ENCODE measurements at places on chromosomes 5 and 9.

DNA sequence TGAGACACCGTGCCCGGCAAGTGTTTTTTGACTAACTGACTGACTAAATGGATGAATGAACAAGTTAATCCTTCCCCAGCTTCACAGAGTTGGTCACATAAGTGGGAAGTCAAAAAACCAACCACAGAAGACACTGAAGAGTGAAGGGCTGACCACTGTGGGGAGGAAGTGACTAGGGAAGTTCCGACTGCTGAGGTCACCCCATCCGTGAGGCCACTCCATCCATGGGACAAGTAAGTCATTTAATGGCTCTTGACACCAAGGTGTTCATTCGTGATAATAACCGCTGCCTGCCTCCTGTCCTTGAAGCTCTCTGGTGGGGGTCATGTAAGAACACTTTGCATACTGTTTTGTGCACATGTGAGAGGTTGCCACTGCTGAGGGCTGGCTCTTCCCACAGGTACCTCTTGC lies 22.2 kb upstream of the CXCL14 start:
- DNase-seq: no peak

DNA sequence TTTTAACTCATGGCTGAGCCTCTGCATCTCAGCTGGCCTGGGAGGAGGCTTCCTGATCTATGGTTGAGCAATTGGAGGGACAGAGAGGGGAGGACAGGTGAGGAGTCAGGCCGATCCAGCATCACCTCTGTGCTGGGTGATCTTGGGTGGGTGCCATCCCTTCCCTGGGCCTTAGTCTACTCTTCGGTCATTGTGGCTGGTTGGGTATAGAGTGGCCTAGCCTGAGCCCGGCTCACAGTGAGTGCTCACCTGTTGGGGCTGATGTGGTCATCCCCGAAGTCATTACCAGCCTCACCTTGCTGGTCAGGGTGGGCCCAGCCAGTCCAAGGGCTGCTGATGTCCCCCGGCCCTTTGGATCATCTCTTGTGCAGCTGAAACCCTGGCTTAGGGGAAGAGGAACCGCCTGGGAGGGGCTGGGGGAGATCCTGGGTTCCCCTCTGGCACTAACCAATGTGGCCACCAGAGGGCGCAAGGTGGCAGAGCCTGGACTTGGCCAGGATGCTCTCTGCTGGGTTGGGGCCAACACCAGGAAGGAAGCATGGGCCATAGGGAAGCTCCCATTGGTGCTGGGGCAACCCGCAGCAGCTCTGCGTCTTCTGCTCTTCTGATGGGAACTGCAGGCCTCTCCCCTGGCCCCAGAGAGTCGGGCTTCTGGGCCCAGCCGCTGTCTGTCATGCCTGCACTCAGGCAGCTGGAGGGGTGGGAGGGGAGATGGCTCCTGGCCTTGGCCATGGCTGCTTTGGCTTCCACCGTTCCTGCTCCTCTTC lies 17.3 kb upstream of the ODF2 start:
- DNase-seq: peak; percentile 53

GRCh38 chr9:127112056-127112455 lies 10.4 kb downstream of the ANGPTL2 start:
- DNase-seq: no peak

DNA sequence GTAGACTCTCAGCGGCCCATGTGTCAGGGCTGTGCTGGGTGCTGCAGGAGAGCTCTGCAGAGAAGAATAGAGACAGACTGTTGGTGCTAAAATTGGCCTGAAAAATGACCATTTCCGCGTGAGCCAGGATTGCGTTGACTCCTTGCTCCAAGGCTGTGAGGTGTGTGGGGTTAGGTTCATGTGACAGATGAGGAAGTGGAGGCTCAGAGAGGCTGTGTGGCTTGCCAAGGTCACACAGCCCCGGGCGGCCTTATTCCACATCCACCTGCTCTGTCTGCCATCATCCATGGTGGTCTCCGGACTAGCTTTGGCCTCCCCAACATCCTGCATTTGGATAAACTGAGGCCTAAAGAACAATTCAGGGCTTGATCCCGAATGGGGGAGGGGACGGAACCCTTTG lies 15.2 kb downstream of the NEK6 start:
- DNase-seq: no peak

- no peak for DNase-seq
These were observed 590.7 kb downstream of the RAB3C start for GRCh38 chr5:59173578-59173977.

GRCh38 chr5:171805746-171806145 lies 20.1 kb downstream of the SMIM23 start:
- no peak for DNase-seq

- peak; percentile 57 for DNase-seq
These were observed 89.2 kb upstream of the PRLR start for GRCh38 chr5:35319333-35320002.

DNA sequence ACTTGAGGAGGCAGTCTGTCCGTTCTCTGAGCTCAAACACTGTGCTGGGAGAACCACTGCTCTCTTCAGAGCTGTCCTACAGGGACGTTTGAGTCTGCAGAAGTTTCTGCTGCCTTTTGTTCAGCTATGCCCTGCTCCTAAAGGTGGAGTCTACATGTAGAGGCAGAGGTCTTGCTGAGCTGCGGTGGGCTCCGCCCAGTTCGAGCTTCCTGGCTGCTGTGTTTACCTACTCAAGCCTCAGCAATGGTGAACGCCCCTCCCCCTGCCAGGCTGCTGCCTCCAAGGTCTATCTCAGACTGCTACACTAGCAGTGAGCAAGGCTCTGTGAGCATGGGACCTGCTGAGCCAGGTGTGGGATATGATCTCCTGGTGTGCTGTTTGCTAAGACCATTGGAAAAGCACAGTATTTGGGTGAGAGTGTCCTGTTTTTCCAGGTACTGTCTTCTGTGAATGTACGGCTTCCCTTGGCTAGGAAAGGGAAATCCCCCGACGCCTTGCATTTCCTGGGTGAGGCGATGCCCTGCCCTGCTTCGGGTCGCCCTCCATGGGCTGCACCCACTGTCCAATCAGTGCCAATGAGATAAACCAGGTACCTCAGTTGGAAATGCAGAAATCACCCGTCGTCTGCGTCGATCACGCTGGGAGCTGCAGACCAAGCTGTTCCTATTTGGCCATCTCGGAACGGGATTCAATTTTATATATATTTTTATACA lies 58.5 kb downstream of the CNTRL start:
- DNase-seq: no peak

DNA sequence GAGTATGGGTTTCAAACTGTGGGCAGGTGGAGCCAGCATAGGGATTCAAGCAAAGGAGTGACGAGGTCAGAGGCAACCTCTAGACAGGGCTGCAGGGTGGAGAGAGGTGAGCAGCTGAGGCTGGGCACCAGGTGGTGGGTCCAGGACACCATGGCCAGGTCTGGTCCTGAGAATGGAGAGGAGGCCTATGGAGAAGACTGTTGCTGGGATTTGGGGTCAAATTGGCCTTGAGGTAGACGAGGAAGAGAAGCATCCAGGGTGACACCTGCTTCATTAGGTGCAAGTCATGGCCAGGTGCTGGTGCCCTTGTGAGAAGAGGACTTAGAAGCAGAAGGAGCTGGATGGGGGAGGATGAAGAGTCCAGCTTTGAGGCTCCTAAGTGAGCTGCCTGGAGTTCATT lies 99.6 kb downstream of the NSG2 start:
- DNase-seq: no peak

DNA sequence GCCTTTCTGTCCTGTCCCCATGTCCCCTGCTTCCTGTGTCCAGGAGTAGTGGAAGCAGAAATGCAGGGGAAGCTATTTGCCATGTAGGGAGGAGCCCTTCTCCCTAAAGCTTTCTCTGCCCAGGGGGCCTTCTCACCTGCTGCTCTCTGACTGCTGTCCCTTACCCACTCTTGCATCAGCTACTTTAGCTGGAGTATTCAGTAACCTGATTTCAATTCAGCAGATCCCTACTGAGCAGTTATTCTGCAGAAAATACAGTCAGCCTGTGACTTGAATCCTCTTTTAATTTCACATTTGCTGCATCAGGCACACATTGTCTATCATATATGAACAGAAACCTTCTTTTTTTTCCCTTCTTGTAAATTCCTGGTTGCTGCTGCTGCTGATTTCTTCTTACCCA lies 90.4 kb downstream of the MVB12B start:
- no peak for DNase-seq

- DNase-seq: no peak
These were observed 987 bp downstream of the RAB24 start for GRCh38 chr5:177302354-177303110.

- no peak for DNase-seq
These were observed 450.1 kb upstream of the ACTBL2 start for GRCh38 chr5:57932761-57933160.

GRCh38 chr5:111772456-111773122 lies 15.6 kb upstream of the NREP start:
- no peak for DNase-seq

DNA sequence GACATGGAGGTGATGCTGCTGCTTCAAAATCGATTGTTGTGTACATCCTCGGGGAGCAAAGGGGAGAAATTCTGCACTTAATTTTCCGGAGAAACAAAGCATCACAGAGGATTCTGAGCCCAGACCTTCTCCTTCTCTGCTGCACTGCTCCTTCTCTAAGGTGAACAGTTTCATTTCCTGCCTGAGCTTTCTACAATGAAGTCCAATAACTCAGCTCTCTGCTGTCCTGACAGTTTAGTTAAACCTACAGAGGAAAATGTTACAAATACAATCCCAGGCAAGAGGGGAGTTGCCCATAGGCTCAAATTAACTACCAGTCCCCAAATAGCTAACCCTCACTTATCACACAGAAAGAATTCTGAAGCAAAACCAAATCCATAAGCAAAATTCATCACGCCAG lies 206.3 kb downstream of the EFNA5 start:
- no peak for DNase-seq

GRCh38 chr5:140362875-140363630 lies 3.1 kb downstream of the SLC4A9 start:
- DNase-seq: peak; percentile 55

DNA sequence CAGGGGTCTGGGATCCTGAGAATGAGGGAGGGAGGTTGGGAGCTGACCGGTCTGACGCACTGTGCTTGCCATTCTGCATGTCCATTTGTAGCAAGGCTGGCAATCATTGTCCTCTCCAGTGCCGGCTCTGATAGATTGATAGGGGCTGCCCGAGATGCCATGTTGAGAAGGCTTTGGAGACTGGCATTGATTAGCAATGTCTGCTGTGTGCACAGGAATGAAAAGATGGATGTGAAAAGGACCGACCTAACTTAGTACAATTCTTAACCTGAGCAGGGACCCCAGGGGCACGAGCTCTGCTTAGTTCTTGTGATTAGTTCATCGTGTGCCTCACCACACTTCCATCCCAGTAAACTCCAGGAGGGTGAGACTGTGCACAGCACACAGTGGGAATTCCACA lies 17.0 kb downstream of the NEK6 start:
- DNase-seq: no peak

- DNase-seq: no peak
These were observed 122.7 kb upstream of the APC start for GRCh38 chr5:112614986-112615385.

DNA sequence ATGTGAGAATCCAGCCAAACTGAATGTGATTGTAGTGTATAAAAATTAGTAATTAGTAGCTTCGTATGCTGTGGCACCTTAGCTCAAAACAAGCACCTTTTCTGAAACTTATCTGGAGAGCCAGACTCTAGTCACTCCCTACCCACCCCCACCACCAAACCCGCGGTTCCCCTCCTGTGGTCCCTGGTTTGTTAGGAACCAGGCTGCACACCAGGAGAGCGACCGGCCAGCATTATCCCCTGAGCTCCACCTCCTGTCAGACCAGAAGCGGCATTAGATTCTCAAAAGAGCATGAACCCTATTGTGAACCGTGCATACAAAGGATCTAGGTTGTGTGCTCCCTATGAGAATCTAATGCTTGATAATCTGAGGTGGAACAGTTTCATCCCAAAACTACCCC lies 498.6 kb downstream of the CHSY3 start:
- DNase-seq: no peak

- peak; percentile 9 for DNase-seq
These were observed 8.0 kb upstream of the PCA3 start for GRCh38 chr9:76756268-76756640.

GRCh38 chr9:90789862-90790261 lies 11.8 kb upstream of the SYK start:
- no peak for DNase-seq

DNA sequence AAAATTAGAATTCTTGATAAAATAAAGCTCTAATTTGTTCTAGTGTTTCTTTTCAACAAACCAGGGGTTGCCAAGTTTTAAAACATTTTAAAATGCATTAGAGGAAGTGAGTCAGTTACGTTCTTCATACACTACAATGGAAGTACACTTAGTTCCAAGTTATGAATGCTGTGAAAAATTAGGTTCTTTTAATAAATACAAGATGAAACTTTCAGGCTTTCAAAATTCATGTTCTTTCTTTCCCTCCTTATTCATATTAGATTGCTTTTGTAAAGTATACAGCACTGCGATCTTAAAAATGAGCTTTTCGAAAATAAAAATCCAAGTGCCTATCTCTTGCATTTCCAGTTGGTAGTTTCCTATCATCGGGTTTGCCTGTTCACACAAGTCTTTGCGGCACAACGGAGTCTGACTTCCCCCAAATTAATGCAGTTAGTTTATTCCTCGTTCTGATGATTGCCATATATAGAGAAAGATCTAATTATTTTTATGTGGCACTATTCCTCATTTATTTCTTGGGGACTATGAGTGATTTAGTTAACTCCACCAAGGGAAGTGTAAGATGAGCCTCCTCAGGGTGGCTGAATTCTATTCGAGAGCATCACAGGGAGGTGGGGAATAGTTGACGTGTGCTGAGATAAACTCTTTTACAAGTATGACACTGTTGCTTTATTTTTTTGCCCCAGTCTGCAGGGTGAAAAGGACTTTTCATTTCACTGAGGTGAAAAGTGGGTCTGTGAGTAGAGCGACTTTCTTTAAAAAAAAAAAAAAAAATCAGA lies 238.2 kb downstream of the CD180 start:
- DNase-seq: peak; percentile 55

DNA sequence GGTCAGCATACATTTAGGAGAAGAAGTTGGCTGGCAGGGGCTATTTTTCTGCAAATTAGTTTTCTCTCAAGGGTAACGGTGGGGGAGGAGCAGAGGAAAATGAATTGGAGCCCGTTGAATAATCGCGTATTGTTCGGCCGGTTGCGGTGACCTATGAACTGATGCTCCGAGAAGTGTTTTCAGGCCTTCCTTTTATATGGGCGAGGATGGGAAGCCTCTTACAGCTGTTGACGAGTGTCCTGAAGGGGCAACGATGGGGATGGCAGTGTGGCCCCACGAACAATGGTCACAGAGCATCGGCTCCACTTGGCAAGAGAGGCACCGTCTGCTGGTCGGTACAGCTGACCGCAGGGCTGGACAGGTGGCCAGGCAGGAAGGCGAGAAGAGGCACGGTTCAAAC lies 400.7 kb downstream of the ZSWIM6 start:
- DNase-seq: no peak

DNA sequence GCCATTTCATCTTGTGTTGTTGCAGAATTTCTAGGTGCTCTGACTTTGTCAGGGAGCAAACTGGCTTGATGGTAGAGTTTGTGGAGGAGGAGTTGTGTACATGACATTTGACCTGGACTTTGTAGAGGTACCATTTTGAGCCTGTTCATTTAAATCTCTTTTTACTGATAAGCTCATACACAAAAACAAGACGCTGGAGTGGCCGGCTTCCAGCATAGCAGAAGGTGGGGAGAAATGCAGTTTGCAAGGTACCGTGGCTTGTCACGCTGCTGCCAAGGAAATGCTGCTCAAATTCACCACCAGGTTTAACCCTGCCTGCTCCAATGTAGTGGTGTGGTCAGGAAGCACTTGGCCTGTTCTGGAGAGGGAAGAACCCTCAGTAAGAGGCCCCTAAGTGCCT lies 18.9 kb upstream of the IQGAP2 start:
- DNase-seq: no peak
